ENCODE measurements at places on chromosomes 4 and X.

- DNase-seq, result no peak
Observed at GRCh38 chr4:153039542-153040185, 103.5 kb downstream of the FHDC1 start.

- no peak for DNase-seq
Observed at GRCh38 chr4:71402616-71403015, 63.8 kb downstream of the SLC4A4 start.

GRCh38 chr4:52813546-52813945, 48.6 kb upstream of the RASL11B start:
- DNase-seq, result no peak

GRCh38 chr4:118389721-118390120, 36.9 kb upstream of the PRSS12 start:
- DNase-seq, result no peak

GRCh38 chr4:41024556-41025491, 189.5 kb downstream of the APBB2 start:
- DNase-seq, result no peak

All from stimulated activated CD4-positive, alpha-beta T cell treated with anti-CD3 and anti-CD28 coated beads, Interleukin-4, amount 100 ng/mL, for 24 hours (primary cell).